Natural killer cell (primary cell): ENCODE measurements at places on chromosomes 1 and 21. TPM values are rescaled to one million over a fixed set of nuclear protein-coding genes. Genes with fewer than 3 reads are reported as not detected.

DNA sequence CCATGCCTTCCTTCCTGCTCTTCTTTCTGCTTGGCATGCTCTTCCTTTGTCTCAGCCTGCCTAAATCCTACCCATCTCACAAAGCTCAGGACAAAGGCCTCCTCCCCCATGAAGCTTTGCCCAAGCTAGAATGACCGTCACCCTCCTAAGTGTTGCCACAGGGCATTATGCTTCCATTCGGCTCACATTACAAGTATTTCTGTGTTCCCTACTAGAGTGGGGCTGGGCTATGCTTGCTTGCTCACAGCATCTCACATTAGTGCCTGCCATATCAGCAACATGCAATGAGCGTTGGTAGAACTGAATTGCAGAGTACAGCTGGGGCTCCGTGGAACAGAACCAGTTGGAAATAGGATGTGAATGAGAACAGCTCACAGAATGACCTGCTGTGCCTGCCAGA is 82.8 kb downstream of the CD58 start:
- H3K27ac ChIP-seq: no peak overlapping the region
- H3K4me1 ChIP-seq: peaks cover 5% of the 10 kb centered on the region
- no peaks in the 10 kb centered on the region for H3K36me3 ChIP-seq
- DNase-seq: no peak

DNA sequence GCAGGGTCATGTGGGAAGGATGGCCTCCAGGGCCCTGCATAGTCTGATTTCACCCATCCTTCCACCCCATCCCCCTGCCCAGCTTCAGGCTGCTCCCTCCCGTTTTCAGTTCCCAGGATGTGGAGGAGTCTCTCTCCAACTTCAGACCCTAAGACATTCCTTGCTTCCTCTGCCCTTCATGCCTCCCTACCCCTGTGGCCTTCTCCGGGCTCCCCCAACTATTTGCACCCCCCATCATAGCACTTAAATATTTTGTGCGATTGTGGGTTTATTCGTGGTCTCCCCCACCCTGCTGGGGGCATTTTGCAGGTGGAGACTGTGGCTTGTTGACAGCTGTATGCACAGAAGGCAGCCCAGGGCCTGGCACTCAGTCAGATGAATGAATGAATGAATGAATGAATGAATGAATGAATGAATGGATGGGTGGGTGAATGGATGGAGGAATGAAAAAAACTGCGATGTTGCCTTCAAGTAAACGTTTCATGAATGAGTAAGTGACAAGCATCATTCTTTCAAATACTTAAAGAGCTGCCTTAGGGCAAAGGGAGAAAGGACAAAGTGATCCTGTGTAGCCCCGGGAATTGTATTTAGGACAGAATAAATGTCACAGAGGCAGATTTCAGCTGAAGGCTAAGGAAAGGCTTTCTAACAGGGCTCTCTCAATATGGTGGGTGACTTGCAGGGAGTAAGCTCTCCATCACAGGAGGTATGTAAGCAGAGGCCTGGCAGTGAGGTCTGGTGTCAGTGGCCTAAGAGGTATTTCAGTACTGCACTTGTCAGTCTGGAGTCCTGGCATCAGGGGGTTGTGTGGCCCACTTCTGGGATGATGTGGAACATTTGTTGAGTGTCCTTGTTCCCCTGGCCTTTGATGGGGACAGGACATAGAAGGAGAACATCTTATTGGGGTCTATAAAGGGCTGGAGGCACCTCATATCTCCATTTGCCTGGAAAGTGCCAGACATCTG is 156.4 kb downstream of the PTPRU start:
- no peaks in the 10 kb centered on the region for H3K36me3 ChIP-seq
- no peak overlapping the region for H3K27ac ChIP-seq
- H3K27me3 ChIP-seq: no peaks in the 10 kb centered on the region
- H3K4me3 ChIP-seq: no peak overlapping the region

LCE2B gene
- not detected for total RNA-seq

DNA sequence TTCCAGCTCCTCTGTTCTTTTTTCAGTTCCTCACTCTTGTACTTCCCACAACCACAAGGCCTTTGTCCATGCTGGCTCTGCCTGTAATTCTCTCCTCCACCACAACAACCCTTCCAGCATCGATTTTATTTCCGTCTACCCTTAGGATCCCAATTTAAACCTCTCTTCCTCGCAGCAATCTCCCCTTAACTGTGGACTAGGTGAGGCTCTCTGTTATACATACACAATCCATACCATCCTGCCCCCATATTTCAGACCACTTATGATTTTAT is 90.4 kb upstream of the ZC3H11B start:
- H3K36me3 ChIP-seq: no peaks in the 10 kb centered on the region
- H3K27ac ChIP-seq: no peak overlapping the region

- no peak overlapping the region for H3K4me3 ChIP-seq
- H3K36me3 ChIP-seq: peaks cover 29% of the 10 kb centered on the region
- H3K27ac ChIP-seq: no peak overlapping the region
- no peaks in the 10 kb centered on the region for H3K27me3 ChIP-seq
Observed at GRCh38 chr1:150695561-150695960, 1.4 kb downstream of the GOLPH3L start.

GRCh38 chr21:46253610-46254124 is 25.1 kb upstream of the LSS start:
- H3K4me1 ChIP-seq: peaks cover 29% of the 10 kb centered on the region
- peak overlapping the region; percentile 65 for H3K27ac ChIP-seq
- H3K36me3 ChIP-seq: peaks cover 68% of the 10 kb centered on the region
- no peaks in the 10 kb centered on the region for H3K27me3 ChIP-seq
- DNase-seq: peak; percentile 48
- H3K4me3 ChIP-seq: no peak overlapping the region

- H3K27ac ChIP-seq: no peak overlapping the region
- no peaks in the 10 kb centered on the region for H3K36me3 ChIP-seq
- no peak for DNase-seq
- H3K27me3 ChIP-seq: no peaks in the 10 kb centered on the region
- H3K4me1 ChIP-seq: no peaks in the 10 kb centered on the region
Observed at GRCh38 chr1:165960881-165961280, 133.5 kb downstream of the UCK2 start.

DNA sequence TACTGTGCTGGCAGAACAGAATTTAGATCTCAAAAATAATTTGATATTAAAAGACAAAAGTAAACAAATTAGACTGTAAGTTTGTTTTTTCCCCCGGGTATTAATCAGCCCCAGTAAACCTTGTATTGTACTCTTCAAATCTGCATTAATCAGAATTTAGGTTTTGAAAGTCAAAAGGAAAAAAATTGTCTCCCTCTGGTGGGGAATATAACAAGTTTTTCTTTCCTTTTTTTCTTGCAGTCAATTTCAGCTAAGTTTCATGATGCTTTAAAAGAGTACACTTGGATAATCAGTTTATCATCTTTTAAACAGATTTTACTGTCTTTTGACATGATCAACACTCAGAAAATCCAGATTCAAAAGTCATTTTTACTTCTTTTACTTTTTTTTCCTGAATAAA is 134.5 kb upstream of the PKN2 start:
- no peak overlapping the region for H3K4me3 ChIP-seq
- no peaks in the 10 kb centered on the region for H3K4me1 ChIP-seq
- no peaks in the 10 kb centered on the region for H3K36me3 ChIP-seq
- no peak for DNase-seq
- H3K27ac ChIP-seq: no peak overlapping the region

DNA sequence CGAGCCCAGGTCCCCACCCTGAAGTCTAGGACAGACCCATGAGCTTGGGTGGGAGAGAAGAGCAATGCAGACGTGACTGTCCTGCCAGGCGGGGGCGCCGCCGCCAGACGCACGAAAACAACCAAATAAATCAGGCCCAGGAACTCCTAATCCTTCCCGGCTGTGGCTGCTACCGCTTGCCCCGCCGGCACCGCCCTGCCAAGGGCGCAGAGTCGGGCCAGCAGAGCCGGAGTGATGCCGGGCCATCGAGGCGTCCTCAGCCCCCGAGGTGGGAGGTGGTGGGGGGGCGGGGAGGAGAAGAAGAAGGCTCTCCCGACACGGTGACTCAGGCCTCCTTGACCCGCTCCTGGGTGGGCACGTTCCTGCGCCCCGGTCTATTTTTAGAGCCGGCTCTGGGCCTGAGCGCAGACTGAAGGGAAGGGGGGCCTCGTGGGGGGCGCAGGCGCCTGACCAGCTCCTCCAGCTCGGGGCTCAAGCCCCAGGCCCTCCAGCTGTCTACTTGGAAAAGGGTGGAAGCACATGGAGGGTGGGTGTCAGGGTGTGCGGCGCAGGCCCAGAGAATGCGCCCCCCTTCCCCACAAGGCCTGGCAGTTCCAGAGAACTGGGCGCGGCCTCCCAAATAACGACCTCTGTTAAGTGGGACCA is 10.7 kb upstream of the COL16A1 start:
- H3K36me3 ChIP-seq: no peaks in the 10 kb centered on the region
- peak overlapping the region; percentile 27 for H3K4me3 ChIP-seq
- no peak for DNase-seq
- H3K27me3 ChIP-seq: peaks cover 11% of the 10 kb centered on the region
- no peak overlapping the region for H3K27ac ChIP-seq
- peaks cover 20% of the 10 kb centered on the region for H3K4me1 ChIP-seq

DNA sequence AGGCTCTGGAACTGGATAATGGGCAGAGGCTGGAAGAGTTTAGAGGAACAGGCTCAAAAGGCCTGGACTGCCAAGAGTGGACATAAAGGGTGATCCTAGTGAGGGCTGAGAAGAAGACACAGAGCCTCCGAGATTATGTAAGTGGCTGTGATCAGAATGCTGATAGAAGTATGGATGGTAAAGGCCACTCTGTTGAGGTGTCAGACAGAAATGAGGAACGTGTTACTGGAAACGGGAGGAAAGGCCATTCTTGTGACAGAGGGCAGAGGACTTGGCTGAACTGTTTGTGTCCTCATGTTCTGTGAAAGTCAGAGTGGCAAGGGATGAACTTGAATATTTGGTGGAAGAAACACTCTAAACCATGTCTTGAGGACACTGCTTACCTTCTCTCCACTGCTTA is 6.7 kb upstream of the ABCG1 start:
- no peak overlapping the region for H3K4me3 ChIP-seq
- no peaks in the 10 kb centered on the region for H3K27me3 ChIP-seq
- no peak overlapping the region for H3K27ac ChIP-seq
- DNase-seq: no peak

TXLNA gene
- 33.3 TPM for total RNA-seq

DNA sequence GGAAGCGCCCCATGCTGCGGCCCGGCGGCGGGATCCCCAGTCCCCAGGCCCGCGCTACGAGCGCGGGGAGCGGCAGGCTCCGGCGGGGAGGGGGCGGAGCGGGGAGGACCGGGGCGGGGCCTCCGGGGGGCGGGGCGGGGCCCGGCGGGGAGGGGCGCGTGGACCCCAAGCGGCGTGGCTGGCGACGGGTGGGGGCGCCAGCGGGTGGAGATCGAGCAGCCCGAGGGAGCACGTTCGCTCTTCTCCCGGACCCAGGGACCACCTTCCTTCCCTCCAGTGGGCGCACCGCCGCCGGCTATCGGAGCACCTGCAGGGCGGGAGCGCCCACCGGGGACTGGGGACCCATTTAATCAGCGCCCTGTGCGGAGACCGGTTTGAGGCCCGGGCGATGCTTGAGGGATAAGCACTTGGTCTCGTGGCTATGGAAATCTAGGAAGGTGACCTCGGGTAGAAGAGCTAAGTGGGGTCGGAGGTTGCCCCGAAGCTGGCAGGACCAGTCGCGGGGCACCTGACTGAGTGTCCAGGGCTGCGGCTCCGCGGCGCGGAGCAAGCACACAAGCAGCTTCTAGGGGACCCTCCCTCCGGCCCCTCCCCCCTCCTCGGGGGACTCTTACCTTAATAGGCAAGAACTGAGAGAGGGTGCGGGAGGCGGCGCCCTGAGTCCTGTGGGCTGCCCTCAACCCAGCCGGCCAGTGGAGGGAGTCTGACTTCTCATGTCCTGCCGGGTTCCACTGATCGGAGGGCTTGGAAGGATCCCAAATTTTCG is at the start of gene TSPAN2:
Gene TSPAN2, minus strand, starts transcription at position 84 of the 766 bp plus-strand sequence. Its CDS starts 71 bp downstream, at position 13.
- H3K4me1 ChIP-seq: peaks cover 48% of the 10 kb centered on the region
- peak within 1 kb of the TSS; percentile 76 for H3K4me3 ChIP-seq
- H3K36me3 ChIP-seq: no peaks in the 10 kb centered on the region
- peak within 1 kb of the TSS; percentile 68 for H3K27ac ChIP-seq
- H3K27me3 ChIP-seq: no peaks in the 10 kb centered on the region

GPR3 gene
- total RNA-seq: 0.60 TPM

DNA sequence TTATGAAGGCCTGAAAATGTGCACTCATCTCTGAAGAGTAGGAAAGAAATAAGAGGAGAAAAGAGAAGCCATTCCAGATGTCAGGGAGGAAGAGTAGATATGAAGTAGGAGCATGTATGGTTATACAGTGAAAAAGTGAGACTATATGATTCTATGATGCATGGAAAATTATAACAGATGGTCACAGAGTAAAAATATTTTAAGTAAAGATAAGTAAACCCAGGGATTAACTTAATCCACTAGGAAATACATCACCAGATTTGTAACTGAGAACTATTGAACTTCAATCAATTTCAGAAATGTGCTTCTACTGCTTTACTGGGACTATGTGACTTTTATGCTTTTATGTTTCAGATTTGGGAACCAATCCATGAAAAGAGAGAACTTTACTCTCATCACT is at the start of gene OR10J1:
Gene OR10J1, plus strand, starts transcription at position 301 of the 400 bp plus-strand sequence. Its CDS starts 70 bp downstream, at position 371.
- H3K4me1 ChIP-seq: no peaks in the 10 kb centered on the region
- H3K27me3 ChIP-seq: no peaks in the 10 kb centered on the region
- H3K36me3 ChIP-seq: no peaks in the 10 kb centered on the region

HCRTR1 gene
- total RNA-seq: not detected
